ENCODE measurements at places on chromosomes 5 and 9.

DNA sequence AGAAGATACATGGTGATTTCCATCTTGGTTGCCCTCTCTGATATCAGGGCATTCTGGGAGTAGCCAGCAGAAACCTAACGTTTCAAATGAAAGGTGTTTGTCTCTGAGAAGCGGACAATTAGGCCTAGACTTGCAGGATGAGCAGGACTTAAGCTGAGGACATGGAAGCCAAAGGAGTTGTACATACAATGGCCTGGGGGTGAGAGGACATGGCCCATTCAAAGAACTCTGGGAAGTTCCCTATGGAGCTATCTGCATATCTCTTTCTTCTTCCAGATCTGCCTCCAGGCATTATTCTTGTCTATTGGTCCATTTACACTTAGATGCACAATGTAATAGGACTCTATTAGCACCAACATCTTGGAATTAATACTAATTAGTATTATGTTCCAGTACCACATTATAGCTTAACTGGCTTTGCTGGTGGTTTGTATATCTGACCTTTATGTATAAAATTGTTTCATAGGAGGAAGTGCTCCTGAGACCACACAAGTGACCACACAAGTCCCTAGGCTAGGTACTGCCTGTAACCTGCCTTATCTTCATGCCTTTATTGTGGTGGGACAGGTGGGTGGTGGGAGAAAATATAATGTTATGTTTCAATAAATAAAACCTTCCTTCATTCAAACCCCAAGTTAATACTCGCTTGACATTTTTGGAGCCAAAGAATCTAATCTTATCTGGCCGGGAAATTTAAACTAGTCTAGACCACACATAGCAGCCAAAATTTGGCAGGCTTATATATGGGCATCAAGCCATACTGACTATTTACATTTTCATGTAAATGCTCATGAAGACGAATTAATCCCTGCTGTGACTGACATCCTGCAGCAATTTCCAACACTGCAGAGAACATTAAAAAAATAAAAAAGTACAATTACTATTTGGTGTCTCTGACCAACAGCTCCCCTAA is 52.1 kb upstream of the EQTN start:
- DNase-seq = no peak

DNA sequence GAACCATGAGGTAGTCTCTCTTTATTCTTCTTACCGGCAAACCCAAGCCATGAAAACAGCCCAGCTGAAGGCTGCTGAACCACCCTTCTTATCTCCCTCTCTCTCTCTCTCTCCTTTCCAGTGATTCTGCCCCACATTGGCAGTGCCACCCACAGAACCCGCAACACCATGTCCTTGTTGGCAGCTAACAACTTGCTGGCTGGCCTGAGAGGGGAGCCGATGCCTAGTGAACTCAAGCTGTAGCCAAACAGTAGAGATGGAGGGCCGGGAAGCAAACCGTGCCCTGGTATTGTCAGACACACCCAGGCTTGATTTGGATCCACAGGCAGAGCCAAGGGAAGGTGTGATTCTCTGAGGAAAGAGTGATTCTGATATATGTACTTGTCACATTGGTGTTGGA is 14.0 kb downstream of the GRHPR start:
- no peak for DNase-seq

DNA sequence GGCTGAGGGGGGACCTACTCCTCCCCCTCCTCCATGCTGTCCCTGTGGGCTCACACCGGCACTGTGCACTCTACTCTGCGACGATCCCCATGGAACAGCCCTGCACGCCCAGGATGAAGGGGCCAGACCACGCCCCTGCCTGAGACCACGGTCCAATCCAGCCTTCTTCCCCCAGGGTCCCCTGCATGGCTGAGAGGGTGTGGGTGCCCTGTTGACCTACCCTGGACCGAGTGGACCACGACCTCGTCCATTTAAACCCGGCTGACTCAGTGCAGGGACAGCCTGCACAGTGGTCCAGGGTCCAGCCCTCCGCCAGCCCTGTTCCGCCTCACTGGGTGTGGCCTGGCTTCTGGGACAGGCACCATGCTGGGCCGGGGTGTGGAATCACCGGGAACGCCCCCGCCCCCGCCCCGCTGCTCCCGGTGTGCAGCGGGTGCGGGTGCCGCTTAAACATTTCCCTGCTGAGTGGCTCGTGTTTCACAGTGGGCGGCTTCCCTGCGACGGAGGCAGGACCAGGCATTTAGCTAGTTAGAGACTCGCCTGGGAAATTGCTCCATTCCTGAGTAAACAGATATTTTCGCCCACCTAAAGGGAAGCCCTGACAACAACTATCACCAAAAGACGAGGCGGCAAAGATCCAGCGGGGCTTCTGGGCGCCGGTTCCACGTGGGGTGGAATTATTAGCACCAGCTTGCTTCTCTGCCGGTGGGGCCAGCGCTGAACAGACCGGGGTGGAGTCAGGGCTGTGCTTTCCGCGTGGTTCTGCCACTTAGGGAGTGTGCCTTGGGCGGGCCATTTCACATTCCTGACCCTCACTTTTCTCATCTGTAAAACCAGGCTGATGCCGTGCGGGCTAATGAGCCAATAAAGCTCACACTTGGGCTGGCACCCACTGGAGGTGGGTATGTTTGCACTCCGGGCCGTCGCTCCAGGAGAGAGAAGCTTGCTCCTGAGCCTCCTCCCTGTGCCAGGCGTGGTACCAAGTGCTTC is 22.6 kb downstream of the DBH start:
- no peak for DNase-seq

DNA sequence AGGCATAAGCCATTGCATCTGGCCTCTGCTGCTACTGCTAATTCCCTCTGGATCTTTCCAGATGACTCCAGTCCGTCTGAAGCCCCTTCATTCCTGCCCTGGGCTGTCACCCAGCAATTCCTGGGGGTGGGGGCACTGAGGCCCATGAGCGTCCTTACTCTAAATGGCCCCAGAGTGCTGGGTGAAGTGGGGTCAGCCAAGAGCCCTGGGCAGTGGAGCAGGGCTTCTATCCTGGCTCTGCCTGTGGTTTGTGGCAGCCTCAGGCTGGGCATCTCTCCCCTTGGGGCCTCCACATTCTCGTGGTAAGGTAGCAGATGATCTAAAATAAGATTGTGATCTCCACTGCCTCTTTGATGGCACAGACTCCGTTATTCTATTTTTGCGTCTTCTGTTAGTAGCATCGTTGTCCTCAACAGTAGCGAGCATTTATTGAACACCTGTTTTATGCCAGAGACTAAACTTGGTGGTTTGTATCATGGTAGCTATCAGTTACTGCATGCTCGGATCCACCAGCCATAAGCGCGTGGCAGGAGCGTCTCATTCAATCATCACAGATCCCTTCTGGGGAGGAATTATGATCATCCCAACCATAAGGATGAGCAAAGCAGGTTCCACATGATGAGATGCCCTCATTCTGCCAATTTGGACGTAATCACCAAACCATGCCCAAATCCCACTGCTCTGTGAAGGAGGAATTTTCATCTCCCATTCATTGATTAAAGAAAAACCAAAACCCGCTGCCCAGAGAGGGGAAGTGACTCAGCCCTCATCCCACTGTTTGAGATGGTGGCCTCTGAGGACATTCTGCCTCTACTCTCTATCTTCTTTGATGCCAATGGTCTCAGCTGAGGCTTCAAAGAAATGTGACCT is 21.9 kb upstream of the DUSP1 start:
- no peak for DNase-seq

DNA sequence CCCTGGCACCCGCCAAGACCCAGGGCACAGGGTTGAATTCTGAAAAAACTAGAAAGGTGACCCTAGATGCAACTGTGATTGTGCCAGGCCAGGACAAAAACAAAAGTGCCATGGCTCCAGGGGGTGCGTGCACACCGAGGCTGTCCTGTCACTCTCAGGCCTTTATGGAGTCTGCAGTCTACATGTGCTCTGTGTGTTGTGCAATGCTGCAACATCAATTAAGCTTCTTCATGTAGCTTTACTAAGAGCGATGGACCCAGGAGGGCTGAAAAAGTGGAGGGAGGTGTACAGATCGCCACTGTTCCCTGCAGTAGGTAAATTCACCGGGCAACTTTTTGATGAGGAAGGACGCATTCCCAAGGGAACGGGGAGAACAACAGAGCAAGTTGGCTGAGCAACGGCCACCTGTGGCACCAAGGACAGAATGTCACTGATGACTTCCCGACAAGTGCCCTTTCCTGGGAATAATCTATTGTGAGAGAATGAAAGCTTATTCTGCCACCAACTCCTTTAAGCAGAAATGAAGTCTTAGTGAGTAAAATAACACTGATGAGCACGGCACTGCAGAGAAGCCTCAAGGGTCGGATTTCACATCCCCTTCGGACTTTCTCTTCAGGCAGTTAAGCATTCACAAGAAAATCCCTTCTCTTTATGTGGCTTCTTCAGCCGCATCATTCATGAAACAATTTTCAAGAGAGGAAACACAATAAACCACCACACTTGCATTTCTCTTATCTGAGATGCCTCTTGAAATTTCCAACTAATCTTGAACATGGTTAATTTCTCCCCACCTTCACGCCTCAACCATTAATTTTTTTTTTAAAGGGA is 149.6 kb downstream of the DROSHA start:
- DNase-seq = no peak

GRCh38 chr5:89435347-89435746 is 552.4 kb upstream of the MEF2C start:
- DNase-seq = no peak

GRCh38 chr5:167943343-167943742 is 348.1 kb upstream of the WWC1 start:
- DNase-seq = no peak

DNA sequence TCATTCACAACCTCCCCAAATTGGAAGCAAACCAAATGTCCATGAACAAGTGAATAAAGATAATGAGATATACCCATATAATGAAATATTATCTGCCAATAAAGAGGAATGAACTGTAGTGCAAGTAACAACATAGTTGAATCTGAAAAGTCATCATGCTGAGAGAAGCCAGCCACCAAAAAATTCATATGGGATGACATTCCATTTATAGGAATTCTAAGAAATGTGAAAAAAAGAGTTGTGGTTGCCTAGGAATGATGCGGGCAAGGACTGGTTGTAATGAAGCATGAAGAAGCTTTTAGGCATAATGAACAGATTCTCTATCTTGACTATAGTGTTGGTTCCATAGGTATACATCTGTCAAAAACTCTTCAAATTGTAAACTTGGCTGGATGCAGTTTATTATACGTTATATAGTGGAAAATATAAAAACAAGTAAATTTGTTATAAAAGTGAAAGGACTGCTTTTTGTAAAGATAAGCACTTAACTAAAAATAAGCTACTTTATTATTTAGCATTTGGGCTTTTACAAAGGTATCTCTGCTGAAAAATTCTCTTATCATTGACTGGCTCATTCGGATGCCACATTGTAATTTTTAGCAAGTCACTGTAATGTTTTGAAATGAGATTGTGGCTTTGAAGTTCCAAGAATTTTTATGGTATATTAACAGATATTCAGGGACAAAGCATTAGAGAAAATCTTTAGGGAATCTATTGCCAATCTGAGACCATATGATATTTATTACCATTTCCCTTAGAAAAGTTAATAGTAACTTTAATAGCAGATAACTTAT is 21.2 kb upstream of the TTC23L start:
- DNase-seq = peak; percentile 29

GRCh38 chr5:181188700-181189362 is 16.2 kb downstream of the TRIM7 start:
- peak; percentile 81 for DNase-seq

- DNase-seq = no peak
Observed at GRCh38 chr5:104431981-104432380, 869.4 kb upstream of the NUDT12 start.

- no peak for DNase-seq
Observed at GRCh38 chr5:147396070-147396823, 113.6 kb downstream of the DPYSL3 start.

DNA sequence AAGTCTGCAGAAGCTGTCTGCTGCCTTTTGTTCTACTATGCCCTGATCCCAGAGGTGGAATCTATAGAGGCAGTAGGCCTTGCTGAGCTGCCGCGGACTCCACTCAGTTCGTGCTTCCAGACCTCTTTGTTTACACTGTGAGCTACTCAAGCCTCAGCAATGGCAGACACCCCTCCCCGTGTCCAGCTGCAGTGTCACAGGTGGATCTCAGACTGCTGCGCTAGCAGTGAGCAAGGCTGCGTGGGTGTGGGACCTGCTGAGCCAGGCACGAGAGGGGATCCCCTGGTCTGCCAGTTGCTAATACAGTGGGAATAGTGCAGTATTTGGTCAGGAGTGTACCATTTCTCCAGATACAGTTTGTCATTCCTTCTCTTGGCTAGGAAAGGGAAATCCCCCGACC is 99.6 kb downstream of the SLCO4C1 start:
- no peak for DNase-seq

- DNase-seq = no peak
Observed at GRCh38 chr5:170773024-170773985, 10.2 kb upstream of the GABRP start.

- DNase-seq = no peak
Observed at GRCh38 chr9:130237076-130237475, 28.5 kb upstream of the HMCN2 start.

GRCh38 chr9:90629354-90629753 is 13.3 kb downstream of the DIRAS2 start:
- DNase-seq = no peak

- DNase-seq = peak; percentile 67
Observed at GRCh38 chr5:103224118-103224893, 34.3 kb upstream of the MACIR start.

- no peak for DNase-seq
Observed at GRCh38 chr5:179180061-179180610, 120.0 kb downstream of the ZNF354C start.

DNA sequence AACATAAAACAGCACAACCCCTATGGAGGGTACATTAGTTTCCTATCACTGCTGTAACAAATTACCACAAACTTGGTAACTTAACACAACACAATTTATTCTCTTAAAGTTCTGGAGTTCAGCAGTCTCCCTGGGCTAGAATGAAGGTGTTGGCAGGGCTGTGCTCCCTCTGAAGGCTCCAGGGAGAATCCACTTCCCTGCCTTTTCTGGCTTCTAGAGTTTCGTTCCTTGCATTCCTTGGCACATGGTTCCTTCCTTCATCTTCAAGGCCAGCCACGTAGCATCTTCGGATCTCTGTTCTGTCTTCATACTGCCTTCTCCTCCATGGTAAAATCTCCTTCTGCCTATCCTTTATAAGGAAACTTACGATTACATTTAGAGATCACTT is 25.0 kb upstream of the GSN start:
- no peak for DNase-seq

DNA sequence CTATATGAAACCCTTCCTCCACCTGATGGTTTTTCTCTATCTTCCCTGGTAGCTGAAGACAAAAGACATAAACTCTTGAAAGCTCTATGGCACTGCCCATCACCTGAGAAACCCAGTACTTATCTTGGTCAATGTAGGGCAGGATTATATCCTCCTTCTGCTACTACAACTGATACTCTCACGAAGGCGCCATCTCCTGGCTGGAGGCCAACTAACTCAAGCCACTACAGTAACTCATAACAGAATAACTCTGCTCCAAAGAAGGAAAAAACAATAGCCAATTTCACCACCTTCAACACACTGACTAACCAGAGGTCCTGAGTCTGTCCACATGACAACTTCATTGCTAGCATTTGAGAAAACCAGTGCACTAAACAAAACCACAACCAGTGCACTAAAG is 409.2 kb downstream of the CETN3 start:
- no peak for DNase-seq

Data from foreskin melanocyte (primary cell).